Epithelial cell of prostate (primary cell): ENCODE measurements at places on chromosomes 6 and 20.

GRCh38 chr6:14066782-14067406, 50.7 kb upstream of the CD83 start:
- DNase-seq: no peak

- DNase-seq: no peak
These were observed 48.2 kb upstream of the ZNFX1 start for GRCh38 chr20:49326026-49326425.

GRCh38 chr6:137811121-137811915, 55.7 kb upstream of the TNFAIP3 start:
- DNase-seq: peak; percentile 85

- DNase-seq: peak; percentile 33
These were observed 15.0 kb downstream of the ADNP start for GRCh38 chr20:50916257-50916656.

DNA sequence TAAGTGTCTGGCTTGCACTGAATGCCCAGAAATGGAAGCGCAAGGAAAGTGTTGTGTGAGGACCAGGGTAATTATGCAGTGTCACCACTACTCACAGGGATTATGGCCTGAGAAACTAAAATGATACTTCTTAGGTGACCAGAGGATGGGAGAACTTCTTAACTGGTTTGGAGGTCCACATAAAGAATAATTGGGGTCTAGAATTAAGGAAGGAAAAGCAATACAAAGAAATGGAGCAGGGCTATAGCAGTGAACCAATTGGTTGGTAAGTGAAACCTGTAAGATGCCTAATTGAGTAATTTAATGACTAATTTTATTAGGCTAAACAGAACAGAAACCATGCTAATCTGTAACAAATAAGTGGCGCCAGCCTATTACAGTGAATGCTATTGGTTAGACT, 5.3 kb downstream of the TSPYL4 start:
- no peak for DNase-seq
